ENCODE measurements at places on chromosomes 13 and 19. TPM values are rescaled to one million over a fixed set of nuclear protein-coding genes. Genes with fewer than 3 reads are reported as not detected.

CSNK1A1L gene
- not detected for total RNA-seq

EPSTI1 gene
- 3.2 TPM for total RNA-seq

PDE4C gene
- total RNA-seq: not detected

SMIM17 gene
- total RNA-seq: 0.18 TPM

ZNF724 gene
- total RNA-seq: 1.8 TPM

All from myometrial cell (primary cell).